ENCODE measurements at places on chromosomes 7 and 10.

DNA sequence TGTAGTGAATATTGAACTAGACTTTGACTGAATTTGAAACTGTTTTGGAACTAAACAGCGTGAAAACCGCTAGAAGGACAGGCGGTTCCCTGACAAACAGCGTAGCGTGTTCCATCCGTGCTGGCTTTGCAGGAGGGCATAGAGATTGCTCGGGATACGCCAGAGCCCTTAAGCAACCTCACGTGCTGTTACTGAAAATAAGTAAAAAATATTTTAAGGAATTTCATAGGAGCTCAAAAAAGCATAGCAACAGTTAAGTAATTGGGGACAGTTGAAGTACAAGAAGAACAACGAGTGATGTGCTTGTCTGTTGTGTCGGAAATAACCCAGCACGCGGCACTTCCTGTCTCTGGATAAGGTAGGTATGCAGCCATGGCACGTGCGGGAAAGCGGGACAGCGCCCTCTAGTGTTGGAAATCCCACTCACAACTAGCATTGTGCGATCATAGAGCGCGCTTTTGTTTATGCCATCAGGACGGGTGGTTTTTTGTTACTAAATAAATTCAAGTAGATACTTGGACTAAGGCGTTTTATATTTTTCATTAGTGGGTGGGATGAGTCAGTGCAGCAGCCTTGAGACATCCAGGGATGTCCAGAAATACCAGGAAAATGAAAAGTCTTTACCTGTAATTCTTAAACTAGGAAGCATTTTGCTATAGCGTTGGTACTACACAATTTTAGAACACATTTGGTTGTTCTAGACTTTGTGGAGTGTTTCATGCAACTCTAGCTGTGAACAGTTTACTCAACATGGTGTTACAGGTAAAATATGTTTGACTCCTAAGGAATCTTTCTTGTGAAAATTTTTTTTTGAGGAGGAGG lies 50.4 kb downstream of the DNAJB6 start:
- DNase-seq = peak; percentile 18

GRCh38 chr10:52216852-52217251 lies 97.2 kb upstream of the DKK1 start:
- no peak for DNase-seq

- DNase-seq = no peak
Observed at GRCh38 chr10:52999681-53000080, 227.1 kb upstream of the MBL2 start.

DNA sequence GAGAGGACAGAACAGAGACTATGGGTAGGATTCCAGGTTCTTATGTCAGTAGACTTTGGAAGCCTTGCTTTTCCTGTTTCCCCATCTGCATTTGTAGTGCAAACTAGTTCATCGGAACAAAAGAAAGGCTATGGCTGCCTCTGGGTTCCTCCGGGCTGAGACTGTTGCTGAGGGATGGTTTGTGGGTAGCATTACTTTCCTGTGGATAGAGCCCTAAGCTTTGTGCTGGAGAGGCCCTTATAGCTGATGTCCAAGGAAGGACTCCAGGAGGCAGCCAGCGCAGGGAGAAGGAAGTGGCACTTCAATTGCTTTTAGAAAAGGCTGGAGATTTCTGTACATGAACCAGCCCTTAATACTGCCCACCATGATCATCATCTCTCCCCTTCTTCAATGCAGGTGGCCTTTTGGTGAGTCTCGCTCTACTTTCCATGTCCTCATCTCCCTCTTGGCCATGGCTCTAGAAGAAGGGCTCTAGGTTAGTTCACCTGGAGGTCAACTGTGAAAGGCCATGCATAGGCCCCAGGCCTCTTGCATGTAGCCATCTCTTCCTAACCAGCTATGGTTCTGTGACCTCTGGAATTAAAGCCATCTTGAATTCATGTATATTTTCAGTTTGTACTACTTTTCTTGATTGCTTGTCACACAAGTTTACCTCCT lies 15.4 kb downstream of the MXI1 start:
- no peak for DNase-seq

DNA sequence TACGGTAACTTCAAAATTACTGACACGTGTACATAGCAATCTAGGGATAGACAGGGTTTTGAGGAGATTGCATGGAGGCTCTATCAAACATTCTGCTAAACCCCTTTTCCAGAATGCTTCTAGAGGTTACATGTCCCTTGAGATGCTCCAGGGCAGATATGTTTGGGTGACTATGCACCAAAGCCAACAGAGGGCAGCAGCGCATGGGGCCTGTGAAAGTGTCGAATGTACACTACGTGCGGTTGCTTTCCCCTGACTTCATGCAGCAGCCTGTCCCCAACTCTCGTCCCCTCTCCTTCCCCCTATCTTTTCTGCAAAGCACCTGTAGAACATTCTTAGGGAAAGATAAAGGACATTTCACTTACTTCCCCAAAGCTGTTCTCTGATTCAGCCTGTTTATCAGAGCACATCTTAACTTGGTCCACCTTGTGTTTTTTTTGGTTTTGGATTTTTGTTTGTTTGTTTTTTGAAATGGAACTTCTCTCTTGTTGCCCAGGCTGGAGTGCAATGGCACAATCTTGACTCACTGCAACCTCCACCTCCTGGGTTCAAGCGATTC lies 90.2 kb downstream of the UBE3C start:
- DNase-seq = no peak

- DNase-seq = no peak
Observed at GRCh38 chr7:129371487-129371886, 62.7 kb upstream of the STRIP2 start.

GRCh38 chr7:131546583-131547141 lies 9.8 kb downstream of the PODXL start:
- DNase-seq = peak; percentile 28

- DNase-seq = no peak
Observed at GRCh38 chr7:64882341-64883112, 20.5 kb upstream of the ZNF273 start.

Data from NCI-H1930 (cell line).